ENCODE measurements at places on chromosomes 5 and 9.

GRCh38 chr9:132651259-132651658 lies 18.5 kb downstream of the DDX31 start:
- DNase-seq: peak; percentile 43

DNA sequence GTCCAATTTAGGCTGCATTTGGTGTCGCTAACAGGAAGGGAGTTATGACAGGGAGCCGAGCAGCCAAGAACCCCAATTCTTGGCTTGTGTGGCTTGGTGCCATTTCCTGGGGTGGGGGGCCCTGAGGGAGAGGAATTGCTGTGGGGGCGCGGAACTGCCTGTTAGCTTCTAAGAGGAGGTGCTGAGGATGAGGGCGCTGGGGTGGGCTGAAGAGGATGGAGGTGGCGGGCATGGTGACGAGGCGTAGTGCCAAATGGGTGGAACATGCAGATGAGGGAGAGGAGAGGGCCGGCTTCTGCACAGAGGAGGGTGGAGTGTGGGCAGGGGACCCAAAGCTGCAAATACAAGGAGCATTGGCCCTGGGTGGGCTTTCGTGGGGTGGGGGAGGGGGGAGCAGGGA lies 27.9 kb downstream of the IER5L start:
- no peak for DNase-seq

DNA sequence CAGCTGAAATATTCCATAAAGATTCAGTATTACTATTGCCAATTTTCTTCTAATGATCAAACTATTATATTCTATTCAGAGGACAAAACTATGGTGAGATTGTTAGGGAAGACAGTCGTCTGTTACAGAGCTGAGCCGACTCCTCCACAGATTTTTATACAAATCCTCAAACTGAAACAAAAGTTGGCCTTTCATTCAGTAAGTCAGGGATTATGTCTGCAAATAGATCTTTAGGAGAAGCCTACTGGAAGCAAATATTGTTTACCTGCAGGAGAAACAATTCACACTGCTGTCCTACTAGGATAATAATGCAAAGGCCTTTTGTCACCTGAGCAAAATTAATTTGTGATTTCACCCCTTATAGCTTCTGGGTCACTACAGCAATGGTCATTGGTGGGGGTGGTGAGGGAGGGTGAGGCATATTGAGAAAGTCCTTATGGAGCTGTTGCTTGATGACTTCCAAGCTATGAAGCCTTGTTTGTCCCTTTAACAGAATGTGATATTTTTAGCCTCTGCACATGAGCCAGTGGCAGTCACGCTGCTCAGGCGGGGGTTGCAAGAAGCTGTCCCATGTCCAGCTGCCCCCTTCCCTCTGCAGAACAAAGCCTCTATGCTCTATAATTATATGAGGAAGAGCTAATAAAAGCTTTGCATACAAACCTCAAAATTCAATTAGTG lies 200.5 kb upstream of the KLF9 start:
- DNase-seq: no peak

DNA sequence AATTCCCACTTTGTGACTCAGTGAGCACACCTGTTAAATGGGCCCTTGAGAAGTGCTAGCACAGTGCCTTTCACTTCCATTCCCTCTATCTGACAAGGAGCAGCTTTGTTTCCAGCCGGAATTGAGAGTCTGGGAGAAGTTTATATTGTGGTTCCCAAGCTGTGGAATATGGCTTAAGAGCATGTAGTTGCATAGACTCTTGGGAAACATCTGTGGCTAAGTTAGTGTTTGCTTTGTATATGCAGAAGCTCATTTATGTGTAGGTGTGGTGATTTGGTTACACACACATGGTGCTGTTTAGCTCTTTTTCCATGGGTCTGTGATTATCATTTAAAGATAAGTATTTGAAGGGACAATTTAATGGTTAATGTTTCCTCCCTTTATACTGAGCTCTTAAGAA lies 110.5 kb upstream of the HMHB1 start:
- DNase-seq: no peak

- DNase-seq: peak; percentile 21
Observed at GRCh38 chr5:4294878-4295277, 699.2 kb downstream of the IRX1 start.

GRCh38 chr9:37511016-37512010 lies 25.6 kb downstream of the POLR1E start:
- peak; percentile 68 for DNase-seq

GRCh38 chr5:81171769-81172168 lies 61.4 kb upstream of the CKMT2 start:
- DNase-seq: no peak

- no peak for DNase-seq
Observed at GRCh38 chr5:54242297-54242696, 68.1 kb downstream of the ARL15 start.

GRCh38 chr9:83521411-83521810 lies 16.8 kb downstream of the FRMD3 start:
- DNase-seq: no peak

GRCh38 chr5:44089424-44090144 lies 299.6 kb downstream of the FGF10 start:
- no peak for DNase-seq

DNA sequence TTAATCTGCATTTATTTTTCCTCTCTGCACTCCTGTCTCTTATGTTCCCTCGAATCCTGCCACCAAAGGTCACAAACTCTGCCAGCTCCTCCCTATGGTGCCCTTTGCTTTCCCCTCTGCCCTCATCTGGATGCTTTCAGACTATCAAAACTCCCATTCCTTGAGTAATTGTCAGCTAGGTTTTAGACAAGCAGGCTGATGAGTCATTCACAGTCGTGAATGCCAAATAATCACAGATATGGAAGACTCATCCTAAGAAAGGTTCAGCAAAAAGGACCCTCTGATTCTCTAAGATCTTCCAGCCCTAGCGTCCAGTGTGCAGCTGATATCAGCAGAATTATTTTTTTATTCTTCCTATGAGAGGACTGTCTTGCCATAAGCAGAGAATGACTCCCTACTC lies 104.5 kb upstream of the NUDT12 start:
- DNase-seq: no peak

GRCh38 chr5:180020176-180020575 lies 51.4 kb downstream of the RNF130 start:
- no peak for DNase-seq

GRCh38 chr5:20347334-20347733 lies 359.3 kb upstream of the CDH18 start:
- no peak for DNase-seq

DNA sequence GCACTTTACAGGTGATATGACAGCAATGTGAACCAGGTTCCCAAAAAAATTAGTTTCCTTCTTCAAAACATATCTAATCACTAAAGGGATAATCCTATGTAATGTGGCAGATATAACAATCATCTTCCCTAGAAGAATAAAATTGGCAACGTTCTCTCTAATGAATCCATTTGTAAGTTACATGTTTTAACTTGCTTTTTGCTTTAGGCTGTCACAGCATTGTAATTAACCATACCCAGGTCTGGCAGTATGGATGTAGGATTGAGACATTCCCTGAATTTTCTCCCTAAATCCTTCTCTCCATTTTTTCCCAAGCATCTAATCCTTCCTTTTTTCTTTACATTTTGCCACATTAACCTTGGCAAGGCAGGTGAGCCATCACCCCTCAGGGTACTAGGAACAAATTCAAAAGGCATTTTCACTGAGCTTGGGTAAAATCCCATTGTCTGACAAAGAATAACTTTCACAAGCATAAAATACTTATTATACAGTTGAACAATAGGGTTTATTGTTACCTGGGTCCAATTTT lies 548.3 kb downstream of the SEMA5A start:
- DNase-seq: no peak

- no peak for DNase-seq
Observed at GRCh38 chr9:33923998-33924701, 107.2 kb downstream of the UBE2R2 start.

- DNase-seq: no peak
Observed at GRCh38 chr9:134216961-134217360, 52.6 kb upstream of the RNU6ATAC start.

GRCh38 chr9:112050544-112051475 lies 124.3 kb downstream of the SUSD1 start:
- no peak for DNase-seq

DNA sequence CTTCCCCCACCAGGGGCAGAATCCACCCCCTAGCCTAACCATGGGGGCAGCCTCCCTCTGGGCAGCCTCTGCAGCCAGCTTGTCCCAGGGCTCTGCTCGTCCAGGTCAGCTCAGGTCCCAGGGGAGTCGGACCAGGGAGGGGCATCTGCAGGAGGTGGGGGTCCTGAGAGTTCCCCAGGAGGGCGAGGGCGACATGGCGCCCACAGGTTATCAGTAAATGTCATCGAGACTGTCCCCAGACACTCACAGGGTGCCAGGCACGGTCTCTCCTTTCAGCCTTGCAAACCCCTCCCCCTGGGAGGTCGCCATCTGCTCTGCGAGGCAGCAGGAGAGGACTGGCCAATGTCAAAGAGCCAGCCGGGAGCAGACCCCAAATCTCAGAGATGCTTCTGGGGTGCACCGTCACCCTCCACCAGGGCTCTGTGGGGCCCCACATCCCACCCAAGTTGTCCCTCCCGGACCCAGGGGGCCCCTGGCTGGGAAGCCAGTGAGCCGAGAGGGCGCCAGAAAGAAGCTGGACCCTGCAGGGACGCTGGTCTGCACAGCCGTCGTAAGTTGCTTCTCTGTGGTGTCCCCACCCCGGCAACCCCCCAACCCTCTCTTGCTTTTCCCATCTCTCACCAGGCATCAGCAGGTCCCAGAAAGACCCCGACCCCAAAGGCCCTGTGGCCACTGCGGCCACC lies 69.3 kb downstream of the NTNG2 start:
- no peak for DNase-seq

GRCh38 chr9:118091711-118092500 lies 387.7 kb downstream of the TLR4 start:
- no peak for DNase-seq

- DNase-seq: no peak
Observed at GRCh38 chr9:133515615-133516255, 9.0 kb downstream of the MYMK start.

DNA sequence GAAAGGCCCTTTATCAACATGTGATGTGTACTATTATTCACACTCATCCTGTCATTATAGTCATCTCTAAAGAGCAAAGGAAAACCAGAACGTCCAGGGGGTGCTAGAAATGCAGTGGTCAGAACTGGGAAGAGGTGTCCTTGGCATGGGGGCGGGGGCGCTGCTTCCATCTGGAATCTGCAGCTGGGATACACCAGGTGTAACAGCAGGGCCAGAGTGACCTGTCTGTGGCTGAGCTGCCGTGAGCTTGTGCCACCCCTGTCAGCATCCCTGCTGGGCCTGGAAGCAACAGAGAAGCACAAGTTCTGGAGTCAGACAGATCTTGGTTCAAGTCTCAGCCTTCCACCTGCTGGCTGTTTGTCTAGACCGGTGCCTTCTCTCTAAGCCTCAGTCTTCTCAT lies 263.3 kb upstream of the MVB12B start:
- DNase-seq: no peak

DNA sequence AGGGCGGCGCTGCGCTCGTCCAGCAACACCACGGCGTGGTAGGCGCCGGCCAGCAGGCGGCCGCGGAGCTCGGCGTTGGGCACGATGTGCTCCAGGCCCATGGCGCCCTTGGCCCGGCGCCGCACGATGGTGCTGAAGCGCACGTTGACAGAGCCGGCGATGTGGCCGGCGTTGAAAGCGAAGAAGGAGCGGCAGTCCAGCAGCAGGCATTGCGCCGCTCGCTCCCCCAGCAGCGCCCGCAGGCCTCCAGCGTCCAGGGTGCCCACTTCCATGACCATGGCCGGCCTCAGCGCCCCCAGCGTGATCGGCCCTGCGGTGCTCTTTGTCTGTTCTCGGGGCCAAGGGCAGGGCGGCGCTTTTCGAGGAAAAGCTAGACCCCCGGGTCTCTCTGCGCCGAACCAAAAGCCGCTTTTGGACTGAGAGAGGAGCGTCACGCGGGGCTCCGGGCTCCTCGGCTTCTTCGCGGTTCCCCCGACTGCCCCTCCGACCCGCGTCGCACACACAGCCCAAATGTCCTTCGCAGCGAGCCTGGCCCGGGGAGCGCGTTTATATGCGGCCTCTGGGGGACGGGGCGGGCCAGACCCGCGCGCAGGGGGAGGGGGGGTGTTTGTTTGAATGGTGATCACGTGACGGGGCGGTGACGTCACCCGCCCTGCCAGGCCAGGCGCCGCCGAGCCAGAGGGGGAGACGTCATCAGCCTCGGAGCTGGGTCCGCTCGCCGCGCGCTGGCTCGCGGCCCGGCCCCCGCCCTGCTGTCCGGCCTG lies at the start of gene DUSP1:
TSS of gene DUSP1 (minus strand) at position 521 of the 764 bp plus-strand sequence. CDS start at position 278, 243 bp downstream.
- DNase-seq: peak; percentile 97

DNA sequence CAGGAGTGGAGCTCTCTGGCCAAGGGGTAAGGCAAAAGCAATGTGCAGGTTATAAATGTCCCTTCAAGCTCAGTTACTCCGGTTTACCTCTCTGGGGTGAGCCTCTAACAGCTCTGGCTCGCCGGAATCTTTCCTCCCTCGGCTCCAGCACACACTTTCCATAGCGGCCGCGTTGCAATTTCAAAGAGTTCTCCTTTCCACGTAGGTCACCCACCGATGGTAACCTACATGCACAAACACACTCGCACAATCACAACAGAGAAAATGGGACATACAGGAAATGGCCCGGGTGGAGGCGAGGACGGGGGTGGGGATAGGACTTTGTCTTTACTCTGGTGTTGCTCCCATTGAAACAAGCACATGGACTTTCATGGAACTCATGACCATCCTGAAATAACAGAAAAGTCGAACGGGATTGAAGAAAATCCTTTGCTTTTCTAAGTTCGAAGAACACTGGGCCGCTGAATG lies 1.2 kb downstream of the LHFPL2 start:
- no peak for DNase-seq

DNA sequence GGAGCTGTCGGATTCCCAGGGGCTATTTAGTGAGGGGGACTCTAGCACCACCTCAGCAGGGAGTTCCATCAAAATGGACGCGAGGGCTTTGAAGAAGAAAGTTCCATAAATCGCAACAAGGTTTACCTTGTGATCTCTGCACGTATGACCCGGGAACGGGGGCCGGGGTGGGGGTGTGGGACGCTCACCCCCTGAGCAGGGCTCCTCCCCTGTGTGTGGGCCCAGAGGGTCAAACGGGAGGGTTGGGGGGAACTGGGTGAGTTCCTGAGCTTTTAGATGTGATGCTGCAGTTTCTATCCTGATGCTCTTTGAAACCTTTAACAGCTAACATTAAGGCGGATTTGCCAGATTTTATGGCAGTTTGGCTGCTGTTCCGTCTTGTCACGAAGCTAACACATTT lies 18.9 kb upstream of the LRRC14B start:
- no peak for DNase-seq

DNA sequence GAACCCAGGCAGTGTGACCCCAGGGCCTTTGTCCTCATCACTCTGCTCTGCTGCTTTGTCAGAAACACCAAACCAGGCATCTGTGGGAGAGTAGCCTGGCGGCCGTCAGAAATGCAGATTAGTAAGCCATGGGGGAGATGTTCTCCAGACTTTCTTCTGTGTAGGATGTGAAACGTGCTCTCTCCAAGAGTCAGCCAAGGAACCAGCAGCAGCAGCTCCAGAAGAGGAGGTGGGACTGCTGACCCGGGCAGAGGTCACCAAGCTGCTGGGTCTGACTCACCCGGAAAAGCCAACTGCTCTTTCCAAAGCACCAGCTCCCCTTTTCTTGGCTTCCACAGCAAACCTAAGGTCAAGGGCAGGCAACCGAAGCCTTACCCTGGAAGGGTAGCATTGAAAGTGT lies 14.4 kb upstream of the ABLIM3 start:
- DNase-seq: no peak

GRCh38 chr5:171481571-171482433 lies 62.4 kb downstream of the FGF18 start:
- DNase-seq: no peak

Measured in D341Med (cell line).